ENCODE measurements at places on chromosomes 16 and 17.

- peak; percentile 55 for DNase-seq
These were observed 1.6 kb upstream of the DUSP14 start for GRCh38 chr17:37488009-37488604.

- DNase-seq, result no peak
These were observed 7.2 kb upstream of the AATK start for GRCh38 chr17:81173052-81173761.

DNA sequence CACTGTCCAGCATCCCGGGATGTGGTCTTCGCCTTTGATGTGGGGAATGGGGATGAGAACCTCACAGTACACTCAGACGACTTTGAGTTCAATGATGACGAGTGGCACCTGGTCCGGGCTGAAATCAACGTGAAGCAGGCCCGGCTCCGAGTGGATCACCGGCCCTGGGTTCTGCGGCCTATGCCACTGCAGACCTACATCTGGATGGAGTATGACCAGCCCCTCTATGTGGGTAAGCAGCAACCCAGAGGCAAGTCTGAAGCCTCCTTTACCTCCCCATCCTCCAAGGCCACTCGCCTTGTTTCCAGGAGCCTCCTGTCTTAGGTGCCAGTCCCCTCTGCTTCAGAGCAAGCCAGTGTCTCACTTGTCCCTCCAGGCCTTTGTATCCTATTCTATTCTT, 10.2 kb downstream of the CNTNAP1 start:
- DNase-seq, result no peak

- DNase-seq, result no peak
These were observed 2.4 kb downstream of the CORO6 start for GRCh38 chr17:29620271-29620670.

DNA sequence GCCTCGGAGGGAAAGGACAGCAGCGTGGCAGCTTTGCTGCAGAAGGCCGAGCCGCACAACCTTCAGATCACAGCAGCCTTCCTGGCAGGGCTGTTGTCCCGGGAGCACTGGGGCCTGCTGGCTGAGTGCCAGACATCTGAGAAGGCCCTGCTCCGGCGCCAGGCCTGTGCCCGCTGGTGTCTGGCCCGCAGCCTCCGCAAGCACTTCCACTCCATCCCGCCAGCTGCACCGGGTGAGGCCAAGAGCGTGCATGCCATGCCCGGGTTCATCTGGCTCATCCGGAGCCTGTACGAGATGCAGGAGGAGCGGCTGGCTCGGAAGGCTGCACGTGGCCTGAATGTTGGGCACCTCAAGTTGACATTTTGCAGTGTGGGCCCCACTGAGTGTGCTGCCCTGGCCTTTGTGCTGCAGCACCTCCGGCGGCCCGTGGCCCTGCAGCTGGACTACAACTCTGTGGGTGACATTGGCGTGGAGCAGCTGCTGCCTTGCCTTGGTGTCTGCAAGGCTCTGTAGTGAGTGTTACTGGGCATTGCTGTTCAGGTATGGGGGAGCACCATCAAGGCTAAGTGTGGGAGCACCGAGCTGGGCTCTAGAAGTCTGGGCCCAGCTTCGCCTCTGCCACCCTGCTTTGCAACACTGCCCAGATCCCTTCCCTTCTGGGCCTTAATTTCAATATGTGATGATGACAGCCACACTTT, 18.6 kb downstream of the NOD2 start:
- peak; percentile 45 for DNase-seq

DNA sequence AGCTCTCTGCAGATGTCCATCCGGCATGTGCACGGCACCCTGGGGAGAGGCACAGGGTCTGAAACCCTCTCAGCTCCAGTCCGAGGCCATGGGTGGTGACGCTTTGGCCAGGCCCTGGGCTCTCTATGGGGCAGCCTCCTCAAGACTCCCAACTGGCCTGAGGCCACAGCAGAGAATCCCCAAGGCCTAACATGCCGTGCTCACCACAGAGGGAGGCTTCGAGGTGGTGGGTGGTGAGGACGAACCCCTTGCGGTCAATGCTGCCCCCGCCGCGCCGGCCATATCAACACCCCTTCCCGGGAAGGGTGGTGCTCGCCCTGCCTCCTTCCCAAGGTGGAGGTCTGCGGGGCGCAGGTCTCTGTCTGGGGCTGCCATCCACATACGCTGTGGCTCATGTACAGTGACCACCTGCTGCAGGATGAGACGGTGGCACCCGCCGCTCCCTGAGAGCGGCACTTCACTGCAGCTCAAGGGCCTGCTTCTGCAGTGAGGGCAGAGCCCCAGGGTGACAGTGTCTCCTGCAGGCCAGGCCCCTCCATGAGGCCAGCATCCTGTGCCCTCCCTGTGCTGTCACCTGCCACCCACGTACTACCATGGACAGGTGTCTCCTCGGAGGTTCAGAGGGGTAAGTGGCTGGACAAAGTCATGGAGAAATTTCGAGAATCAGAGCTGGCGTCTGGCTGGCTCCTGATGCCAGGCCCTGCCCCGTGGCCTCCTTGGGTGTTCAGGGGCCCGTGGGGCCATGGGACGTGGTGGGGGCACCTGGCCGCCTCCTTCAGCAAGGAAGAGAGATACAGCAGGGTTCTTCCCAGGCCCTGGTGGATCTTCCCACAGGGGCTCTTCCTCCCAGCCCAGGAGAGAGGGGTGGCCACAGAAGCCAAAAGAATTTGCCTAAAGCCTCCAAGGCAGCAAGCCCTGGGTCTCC, 54.6 kb upstream of the ACSF3 start:
- no peak for DNase-seq

- DNase-seq, result peak; percentile 79
These were observed 59.8 kb downstream of the NEUROD2 start for GRCh38 chr17:39547713-39548478.

DNA sequence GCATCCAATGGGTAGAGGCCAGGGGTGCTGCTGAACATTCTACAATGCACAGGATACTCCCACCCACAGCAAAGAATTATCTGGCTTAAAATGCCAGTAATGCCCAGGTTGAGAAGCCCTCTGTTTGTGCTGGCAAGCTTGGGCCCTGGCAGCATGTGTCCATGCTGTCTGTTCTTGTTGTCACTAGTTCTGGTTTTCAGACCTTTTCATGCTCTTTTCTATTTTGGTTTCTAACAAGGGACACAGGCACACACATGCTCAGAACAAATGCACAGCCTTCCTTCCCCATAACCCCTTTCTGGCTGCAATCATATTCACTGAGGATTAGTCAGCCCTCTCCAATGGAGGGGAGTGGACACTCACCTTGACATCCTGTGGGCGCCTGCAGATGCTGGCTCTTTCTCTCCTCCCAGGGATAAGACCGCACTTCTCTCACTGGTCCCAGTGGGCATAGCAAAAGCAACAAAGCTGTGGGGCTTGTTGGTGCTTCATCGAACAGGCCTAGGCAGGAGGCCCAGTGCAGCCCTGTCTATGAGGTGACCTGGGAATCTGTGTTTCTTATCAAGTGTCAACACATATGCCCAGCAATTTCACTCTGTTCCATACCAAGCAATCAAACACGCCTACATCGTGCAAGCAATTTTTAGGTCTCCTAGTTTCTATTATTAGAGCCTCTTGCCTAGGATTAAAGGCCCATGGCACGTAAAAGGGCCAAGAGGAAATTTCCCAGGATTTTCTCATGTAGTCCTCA, 271.1 kb upstream of the CCL2 start:
- peak; percentile 50 for DNase-seq

DNA sequence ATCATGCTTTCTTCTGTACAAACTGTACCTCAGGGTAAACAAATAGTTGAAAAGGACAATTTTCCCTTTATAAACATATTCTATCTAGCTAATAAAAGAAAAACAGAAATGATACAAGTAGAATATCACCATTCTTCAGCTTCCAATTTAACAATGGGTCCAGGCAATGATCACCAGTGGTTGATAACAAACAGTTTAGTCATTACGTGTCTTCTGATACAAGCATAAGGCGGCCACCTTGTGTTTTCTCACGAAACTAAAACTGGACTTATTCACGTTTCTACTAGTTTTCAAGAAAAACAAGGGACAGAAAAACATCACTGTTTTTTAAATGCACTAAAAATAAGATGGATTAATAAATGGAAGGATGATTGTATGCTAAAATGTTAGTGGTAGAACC, 58.3 kb downstream of the STH start:
- DNase-seq, result no peak

DNA sequence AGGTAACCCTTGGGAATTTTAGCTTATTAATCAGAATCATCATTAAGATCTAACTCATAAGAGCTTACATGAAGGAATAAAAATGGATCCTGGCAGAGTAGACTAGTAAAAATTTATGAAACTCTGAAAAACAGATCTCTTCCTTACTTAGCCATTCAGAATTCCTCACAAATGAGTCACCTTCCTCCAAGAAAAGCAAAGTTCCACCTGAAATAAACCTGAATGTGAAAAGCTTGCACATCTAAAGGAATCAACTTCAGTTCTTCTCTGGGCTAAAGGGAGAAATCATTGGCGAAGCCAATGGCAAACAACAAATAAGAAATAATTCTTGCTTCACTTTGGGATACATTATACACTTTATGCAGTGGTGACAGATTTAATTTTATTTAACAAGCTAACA, 22.7 kb downstream of the MYO1D start:
- no peak for DNase-seq

GRCh38 chr17:59623151-59623550, 3.5 kb downstream of the CLTC start:
- DNase-seq, result no peak

GRCh38 chr17:78618264-78619066, 41.3 kb upstream of the DNAH17 start:
- DNase-seq, result no peak

- DNase-seq, result no peak
These were observed 510.7 kb downstream of the MAF start for GRCh38 chr16:79089735-79090284.

DNA sequence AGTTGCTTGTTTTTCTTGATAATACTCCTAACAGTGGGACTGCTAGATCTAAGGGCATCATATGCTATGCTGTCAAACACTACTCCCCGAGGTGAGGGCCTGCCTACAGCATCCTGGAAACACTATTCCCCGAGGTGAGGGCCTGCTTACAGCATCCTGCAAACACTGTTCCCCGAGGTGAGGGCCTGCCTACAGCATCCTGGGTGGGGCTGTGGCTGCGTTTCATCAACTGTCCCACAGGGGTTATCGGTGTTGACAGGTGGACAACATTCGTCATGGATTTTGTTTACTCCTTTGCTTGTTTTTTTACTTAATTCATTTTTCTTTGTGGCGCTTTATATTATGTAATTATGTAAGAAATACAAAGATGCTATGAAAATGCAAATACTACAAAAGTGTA, 22.5 kb downstream of the NPRL3 start:
- no peak for DNase-seq

- DNase-seq, result no peak
These were observed 6.3 kb upstream of the TENT4B start for GRCh38 chr16:50146479-50147435.

GRCh38 chr16:25012525-25012991, 2.6 kb downstream of the ARHGAP17 start:
- no peak for DNase-seq

DNA sequence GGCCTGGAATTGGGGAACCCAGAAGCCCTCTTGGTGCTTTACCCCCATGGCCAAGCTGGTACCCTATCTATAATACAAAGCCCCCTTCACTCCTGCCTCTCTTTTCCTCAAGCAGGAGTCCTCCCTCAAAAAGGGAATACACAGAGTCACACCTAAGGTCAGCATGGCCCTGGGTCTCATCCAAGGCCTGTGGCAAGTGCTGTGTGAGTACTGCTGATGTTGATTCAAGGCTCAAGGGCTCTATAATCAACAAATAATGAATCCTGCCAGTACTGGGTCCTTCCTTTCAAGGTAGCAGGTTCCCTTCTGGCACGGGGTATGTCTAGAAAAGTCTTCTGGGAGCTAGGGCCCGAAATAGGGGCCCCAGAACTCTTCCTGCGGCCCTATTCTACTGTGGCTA, 187.3 kb downstream of the CYB561 start:
- no peak for DNase-seq

- DNase-seq, result no peak
These were observed 44.8 kb upstream of the MYH10 start for GRCh38 chr17:8675306-8675705.

GRCh38 chr17:61846088-61846487, 17.2 kb downstream of the BRIP1 start:
- DNase-seq, result no peak

DNA sequence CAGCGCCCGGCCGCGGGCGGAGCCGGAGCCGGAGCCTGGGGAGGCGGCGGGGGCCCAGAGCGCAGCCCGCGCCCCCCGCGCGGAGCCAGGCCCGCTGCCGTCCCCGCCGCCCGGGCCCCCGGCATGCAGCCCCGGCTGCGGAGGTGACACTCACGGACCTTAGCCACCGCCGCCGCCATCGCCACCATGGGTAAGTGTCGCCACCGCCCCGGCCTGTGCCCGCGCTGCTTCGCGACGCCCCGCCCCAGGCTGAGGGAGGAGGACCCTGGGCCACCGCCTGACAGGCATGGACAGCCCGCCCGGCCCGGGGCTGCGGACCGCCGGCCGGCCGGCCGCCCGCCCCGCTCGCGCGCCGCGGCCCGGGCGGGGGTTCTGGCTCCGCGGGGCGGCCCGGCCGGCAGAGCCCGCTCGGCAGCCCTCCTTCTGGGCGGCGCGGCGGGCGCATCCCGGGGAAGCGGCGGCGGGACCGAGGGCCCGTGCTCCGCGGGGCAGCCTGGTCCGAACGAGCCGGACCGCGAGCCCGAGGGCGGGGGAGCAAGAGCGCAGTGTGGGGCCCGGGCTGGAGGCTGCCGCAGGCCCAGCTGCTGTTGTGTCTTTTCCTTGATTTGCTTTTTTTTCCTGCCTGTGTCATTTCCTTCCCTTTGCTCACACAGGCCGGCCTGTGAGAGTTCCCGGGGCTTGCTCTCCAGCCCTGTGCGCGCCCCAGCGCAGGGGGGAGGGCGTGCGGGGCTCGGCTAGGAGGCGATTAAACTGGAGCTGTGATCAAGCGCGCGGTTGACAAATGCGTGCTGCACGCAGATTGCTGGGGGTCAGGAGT, 565 bp downstream of the MAP3K3 start:
- DNase-seq, result no peak

DNA sequence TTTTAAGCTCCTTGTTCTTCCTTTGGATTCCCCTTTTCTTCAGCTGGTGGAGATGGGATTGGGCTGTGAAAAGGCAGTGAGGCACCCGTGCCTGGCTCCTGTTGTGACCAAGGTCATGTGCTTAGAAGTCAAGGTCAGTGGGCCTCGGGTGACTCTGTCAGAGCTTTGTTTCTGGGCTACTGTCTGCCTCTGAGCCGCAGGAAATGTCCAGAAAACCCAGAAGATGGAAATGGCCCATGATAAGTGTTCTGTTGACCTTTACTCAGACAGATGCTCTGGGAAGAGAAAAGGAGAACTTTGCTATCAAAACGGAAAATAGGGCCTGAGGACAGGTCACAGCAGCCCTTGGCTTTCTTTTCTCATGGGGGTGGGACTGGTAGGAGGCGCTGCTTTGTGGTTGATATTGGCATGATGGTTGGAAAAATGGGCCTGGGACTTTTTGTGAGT, 2.9 kb downstream of the ABCC1 start:
- no peak for DNase-seq

- DNase-seq, result no peak
These were observed 4.7 kb downstream of the PRR29 start for GRCh38 chr17:64002658-64003525.

- DNase-seq, result no peak
These were observed 40.6 kb downstream of the KNOP1 start for GRCh38 chr16:19677402-19677801.

GRCh38 chr17:42522798-42523278, 13.2 kb upstream of the NAGLU start:
- DNase-seq, result no peak

Measured in NCI-H1694 (cell line).